GM23338 (cell line): ENCODE measurements at places on chromosomes 1 and 21. TPM values are rescaled to one million over a fixed set of nuclear protein-coding genes. Genes with fewer than 3 reads are reported as not detected.

- DNase-seq = no peak
Observed at GRCh38 chr1:81151206-81151605, 649.5 kb upstream of the ADGRL2 start.

DNA sequence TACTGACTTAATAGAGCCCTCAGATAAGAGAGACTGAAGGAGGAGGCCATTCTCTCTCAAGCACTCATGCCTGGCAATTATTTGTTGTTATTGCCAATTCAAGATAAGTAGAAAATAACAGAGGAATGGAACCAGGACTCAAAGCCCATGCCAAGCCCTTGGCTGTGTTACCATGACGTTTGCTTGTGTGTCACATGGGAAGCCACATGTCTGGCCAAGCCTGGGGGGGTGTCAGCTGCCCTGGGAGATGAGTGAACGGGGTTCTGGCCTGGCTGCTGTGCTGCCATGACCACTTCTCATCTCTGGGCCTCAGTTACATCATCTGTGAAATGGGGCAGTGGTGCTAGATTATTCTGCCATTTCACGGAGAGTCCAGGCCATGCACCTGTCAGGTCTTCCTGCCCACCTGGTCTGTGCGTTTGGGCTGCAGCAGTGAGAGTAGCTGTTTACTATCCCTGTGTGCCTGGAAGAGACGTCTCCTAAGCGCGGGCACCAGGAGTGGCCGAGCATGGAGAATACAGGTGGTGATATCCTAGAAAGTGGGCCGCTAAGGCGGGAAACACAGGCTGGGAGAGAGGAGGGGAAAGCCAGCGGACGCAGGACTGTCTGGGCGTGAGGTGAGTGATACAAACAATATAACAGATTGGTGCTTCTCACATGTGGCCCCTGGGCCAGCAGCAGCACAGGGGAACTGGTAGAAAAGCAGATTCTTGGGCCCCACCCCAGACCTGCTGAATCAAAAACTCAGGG is 67.8 kb downstream of the MAN1C1 start:
- no peak for DNase-seq

- no peak for DNase-seq
Observed at GRCh38 chr21:23111070-23111600, 2112.9 kb downstream of the NCAM2 start.

- no peak for DNase-seq
Observed at GRCh38 chr1:36135796-36136195, 10.8 kb upstream of the COL8A2 start.

GRCh38 chr21:31927689-31928353 is 55.0 kb downstream of the HUNK start:
- DNase-seq = no peak

GRCh38 chr1:160863774-160864131 is 1.1 kb upstream of the CD244 start:
- DNase-seq = no peak

DNA sequence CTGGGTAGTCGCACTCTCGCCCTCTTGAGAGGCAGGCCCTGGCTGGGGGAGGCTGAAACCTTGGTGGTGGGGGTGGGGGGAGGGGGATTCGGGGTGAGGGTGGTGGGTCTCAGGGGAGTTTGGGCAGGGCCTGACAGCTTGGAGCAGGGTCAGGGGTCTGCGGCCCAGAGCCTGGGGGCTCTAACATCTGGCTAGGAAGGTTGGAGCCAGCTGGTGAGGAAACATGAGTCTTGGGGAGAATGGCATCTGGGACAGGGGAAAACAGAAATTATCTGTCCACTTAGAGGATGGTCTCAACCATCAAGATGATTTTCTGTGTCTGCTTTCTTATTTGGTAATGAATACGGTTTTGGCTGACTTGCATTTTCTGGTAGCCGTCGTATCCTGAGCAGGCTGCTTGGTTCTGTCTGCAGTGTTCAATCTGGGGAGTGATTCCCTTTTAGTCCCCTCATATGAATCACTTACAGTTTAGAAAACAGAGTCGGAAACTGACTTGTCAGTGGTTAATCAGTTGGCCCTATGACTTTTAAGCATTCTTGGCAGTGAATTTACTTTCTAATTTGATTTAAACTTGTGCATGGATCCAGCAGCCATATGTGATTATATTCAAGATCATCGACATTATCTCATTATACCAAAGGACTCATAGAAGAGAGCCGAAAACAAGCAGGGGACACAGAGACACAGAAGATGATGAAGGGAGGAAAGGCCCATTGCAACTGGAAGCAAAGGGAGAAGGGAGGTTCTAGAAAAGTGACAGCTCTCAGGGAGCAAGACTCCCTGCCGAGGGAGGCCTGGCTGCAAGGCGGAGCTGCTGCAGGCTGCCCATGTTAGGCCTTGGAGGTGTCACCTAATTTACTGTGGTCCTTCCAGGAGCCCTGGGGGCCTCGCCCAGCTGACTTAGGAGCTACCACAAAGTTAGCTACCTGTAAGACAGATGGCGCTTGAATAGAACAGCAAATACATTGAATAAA is 237.6 kb downstream of the SDCCAG8 start:
- DNase-seq = no peak

GRCh38 chr1:51715369-51715768 is 98.5 kb downstream of the OSBPL9 start:
- DNase-seq = no peak

DNA sequence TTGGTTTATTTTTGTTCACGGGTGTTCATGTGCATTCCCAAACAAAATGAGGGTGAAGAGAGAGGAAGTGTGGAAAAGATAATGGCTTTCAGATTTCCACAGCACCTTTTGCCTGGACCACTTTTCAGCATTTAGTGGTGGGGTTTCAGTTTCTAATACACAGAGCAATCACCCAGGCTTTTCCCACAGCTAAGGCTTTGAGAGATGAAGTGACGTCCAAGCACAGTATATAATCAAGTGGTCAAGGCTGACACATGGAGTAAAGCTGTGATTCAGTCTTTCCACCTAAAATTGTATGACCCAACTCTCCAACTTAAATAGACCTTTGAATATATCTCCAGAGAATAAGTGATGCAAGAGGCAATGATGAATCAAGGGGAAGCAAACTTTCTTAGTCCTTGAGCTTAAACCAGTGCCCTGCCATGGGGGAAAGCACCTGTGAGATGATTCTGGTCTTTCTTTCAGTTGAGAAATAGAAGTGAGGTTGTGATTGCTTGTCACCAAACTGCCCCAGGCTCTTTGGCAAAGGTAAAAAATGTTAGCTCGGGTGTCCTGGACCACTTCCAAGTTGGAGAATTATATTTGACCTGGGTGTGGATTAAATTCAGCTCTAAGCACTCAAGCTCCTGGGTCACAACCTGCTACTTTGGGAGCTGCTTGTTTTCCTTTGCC is 2.4 kb upstream of the PIK3R3 start:
- DNase-seq = no peak

- peak; percentile 72 for DNase-seq
Observed at GRCh38 chr1:62180639-62181038, 14.0 kb upstream of the L1TD1 start.

DNA sequence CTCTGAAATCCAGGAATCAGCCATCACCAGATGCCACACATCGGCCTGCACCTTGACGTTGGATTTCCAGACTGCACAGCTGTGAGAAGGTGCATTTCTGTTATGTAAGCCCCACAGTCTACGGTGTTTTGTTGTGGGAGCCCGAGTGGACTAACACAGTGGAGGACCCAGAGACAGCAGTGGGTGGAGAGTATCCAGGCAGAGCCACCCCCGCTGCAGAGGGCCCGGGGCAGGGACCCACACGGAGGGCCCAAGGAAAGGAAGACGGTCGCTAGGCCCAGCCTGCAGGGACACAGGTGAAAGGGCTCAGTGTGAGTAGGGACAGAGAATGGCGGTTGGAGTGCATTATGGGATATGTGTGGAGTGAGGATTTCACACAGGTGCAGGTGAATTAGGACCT is 288.3 kb upstream of the AJAP1 start:
- no peak for DNase-seq

The SETSIP gene
- 0.89 and 0.94 TPM in 2 replicates for total RNA-seq

The CFHR5 gene
- total RNA-seq = not detected in 2 replicates

The AGMAT gene
- 3.8 and 7.4 TPM in 2 replicates for total RNA-seq

The RGS1 gene
- total RNA-seq = not detected in 2 replicates

The AK5 gene
- total RNA-seq = 8.8 and 18.3 TPM in 2 replicates
